Motor neuron (in vitro differentiated cells): ENCODE measurements at places on chromosomes 4 and X.

GRCh38 chrX:85685843-85686242, 306.4 kb upstream of the POF1B start:
- no peak for ATAC-seq

DNA sequence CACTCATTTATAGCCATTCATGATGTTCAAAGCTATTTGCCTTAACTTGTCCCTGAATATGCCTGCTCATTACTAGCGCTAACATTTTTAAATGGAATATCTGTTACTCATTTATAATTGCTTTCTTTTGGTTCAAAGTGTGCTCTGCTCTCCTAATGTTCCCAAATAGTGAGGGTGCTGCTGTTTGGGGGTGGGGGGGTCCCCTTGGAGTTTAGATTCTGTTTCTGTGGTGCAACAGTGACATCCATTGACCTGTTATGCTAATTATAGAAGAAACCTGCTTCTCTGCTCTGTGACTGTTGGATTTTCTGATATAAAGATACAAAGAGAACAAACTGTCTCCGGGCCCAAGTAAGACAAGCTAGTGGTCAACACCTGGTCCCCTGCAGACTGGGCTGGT, 222.4 kb downstream of the SHROOM3 start:
- ATAC-seq = no peak

DNA sequence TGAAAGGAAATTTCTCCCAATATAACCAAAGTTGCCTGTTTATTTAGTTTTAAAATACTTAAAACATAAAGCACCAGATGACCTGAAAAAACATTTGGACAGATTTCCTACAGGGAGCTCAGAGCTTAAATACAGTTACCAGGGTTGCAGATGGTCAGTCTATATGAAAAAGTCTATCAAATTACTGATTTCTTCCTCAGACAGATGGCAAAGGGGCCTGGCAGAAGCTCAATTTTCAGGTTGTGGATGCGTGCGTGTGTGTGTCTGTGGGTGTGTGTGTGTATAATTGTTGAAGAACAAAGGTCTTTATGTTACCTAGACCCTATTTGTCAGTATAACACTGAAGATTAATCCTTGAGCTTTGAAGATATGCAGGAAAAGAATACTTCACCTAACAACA, 169.4 kb downstream of the MAD2L1 start:
- ATAC-seq = no peak

GRCh38 chr4:78213218-78213617, 156.1 kb downstream of the FRAS1 start:
- no peak for ATAC-seq

- ATAC-seq = no peak
Measured at GRCh38 chr4:142984871-142985585, 138.9 kb upstream of the INPP4B start.

- no peak for ATAC-seq
Measured at GRCh38 chr4:101885574-101885973, 95.0 kb downstream of the BANK1 start.
